ENCODE measurements at places on chromosomes 7 and 10. TPM values are rescaled to one million over a fixed set of nuclear protein-coding genes. Genes with fewer than 3 reads are reported as not detected.

DNA sequence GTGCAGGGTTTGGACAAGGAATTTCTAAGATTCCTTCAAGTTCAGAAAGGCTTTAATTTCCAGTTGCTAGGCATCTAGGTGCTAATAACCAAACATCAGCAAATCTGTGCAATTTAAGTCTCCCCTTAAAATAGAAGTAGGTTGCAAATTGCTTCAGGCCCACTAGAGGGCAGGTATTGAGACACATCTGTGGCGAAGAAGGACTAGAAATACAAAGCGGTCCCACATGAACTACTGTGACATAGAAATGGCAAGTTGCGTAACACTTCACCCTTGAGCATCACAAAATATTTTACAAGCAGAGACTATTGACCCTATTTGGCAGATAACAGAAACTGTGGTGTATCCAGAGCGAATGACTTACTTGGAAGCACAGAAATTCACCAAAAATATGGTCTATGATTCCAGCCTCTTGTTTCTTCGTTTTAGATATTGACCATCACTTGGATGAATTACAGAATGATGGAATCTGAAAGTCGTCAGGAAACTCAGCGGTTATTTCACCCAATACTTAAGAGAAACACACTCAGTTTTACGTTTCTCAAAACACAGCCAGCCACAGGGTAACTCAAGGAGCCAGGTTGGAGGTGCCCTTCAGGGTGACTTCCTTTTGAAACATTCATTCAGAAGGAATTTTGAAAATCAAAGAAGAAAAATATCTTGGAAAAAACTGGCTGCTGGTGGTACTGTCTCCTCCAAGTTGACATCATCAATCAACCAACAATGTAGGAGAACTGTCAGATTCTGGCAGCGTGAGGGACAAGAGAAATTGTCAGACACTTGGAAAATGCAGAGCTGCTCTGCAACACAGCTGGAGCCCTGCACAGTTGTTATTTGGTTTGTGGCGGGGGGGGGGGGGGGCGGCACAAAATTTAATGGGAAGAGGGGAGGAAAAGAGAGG, 256.3 kb upstream of the MINDY3 start:
- H3K4me1 ChIP-seq: no peaks in the 10 kb centered on the region
- H3K27me3 ChIP-seq: no peaks in the 10 kb centered on the region
- H3K36me3 ChIP-seq: no peaks in the 10 kb centered on the region
- DNase-seq: no peak
- no peak overlapping the region for H3K27ac ChIP-seq

GRCh38 chr10:70462349-70462984, 16.1 kb upstream of the PALD1 start:
- no peak overlapping the region for H3K27ac ChIP-seq
- no peaks in the 10 kb centered on the region for H3K36me3 ChIP-seq
- no peak for DNase-seq
- peaks cover 5% of the 10 kb centered on the region for H3K4me1 ChIP-seq
- H3K27me3 ChIP-seq: peaks cover 3% of the 10 kb centered on the region
- H3K4me3 ChIP-seq: no peak overlapping the region

TMEM270 gene
- total RNA-seq: not detected

DNA sequence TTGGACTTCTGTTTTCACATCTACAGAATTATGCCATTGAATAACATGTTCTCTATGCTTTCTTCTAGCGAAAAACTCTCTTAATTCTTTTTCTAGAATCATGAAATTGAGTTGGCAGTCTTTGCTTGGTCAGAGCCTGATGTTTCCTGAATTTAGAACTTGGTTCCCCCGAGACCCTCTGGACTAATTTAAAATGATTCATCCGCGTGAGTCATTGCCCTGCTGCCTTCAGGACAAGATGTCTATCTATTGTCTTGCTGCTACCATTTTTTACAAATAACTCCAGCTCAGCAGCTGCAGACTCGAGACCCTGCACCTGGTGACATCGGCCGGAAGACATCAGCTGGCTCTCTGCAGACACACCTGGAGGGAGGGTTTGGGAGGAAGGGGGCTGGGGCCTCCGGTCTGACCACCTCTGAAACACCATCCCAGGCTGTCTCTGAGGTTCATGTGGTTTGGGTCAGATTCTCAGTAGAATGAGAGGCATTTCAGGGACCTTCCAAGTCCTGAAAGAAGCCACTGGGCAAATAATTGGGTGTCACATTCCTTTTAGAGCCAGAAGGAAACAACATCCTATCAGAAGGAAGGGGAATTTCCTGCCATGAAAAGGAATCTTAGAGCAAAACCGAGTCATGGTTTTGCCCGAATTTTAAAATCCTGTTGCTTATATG, 20.9 kb upstream of the KLF6 start:
- peak overlapping the region; percentile 75 for H3K27ac ChIP-seq
- H3K4me1 ChIP-seq: peaks cover 36% of the 10 kb centered on the region
- no peak overlapping the region for H3K4me3 ChIP-seq

DYNC1I1 gene
- 0.67 TPM for total RNA-seq

- H3K4me1 ChIP-seq: no peaks in the 10 kb centered on the region
- DNase-seq: no peak
- no peaks in the 10 kb centered on the region for H3K36me3 ChIP-seq
- H3K27me3 ChIP-seq: no peaks in the 10 kb centered on the region
- no peak overlapping the region for H3K27ac ChIP-seq
Observed at GRCh38 chr10:117980755-117981702, 65.7 kb downstream of the RAB11FIP2 start.

MEIG1 gene
- total RNA-seq: 0.33 TPM

- no peak overlapping the region for H3K4me3 ChIP-seq
- H3K27ac ChIP-seq: peak overlapping the region; percentile 46
- peaks cover 2% of the 10 kb centered on the region for H3K4me1 ChIP-seq
- H3K27me3 ChIP-seq: no peaks in the 10 kb centered on the region
- H3K36me3 ChIP-seq: no peaks in the 10 kb centered on the region
Observed at GRCh38 chr10:23558361-23558799, 119.5 kb downstream of the OTUD1 start.

TRPV5 gene
- total RNA-seq: 0.23 TPM

GRCh38 chr10:132678436-132679216, 107.3 kb downstream of the NKX6-2 start:
- no peak overlapping the region for H3K27ac ChIP-seq
- H3K4me3 ChIP-seq: no peak overlapping the region
- H3K27me3 ChIP-seq: no peaks in the 10 kb centered on the region
- no peaks in the 10 kb centered on the region for H3K36me3 ChIP-seq
- no peak for DNase-seq

- no peaks in the 10 kb centered on the region for H3K27me3 ChIP-seq
- no peaks in the 10 kb centered on the region for H3K36me3 ChIP-seq
- H3K27ac ChIP-seq: no peak overlapping the region
- no peak for DNase-seq
Observed at GRCh38 chr7:116713918-116714317, 41.9 kb downstream of the MET start.

GRCh38 chr10:109861081-109861480, 62.2 kb downstream of the XPNPEP1 start:
- H3K27ac ChIP-seq: no peak overlapping the region
- DNase-seq: no peak
- H3K27me3 ChIP-seq: no peaks in the 10 kb centered on the region
- H3K4me1 ChIP-seq: no peaks in the 10 kb centered on the region
- peaks cover 1% of the 10 kb centered on the region for H3K36me3 ChIP-seq

SRGN gene
- total RNA-seq: 32.2 TPM

GRCh38 chr7:96624954-96625353, 84.7 kb downstream of the SEM1 start:
- H3K27ac ChIP-seq: no peak overlapping the region
- no peaks in the 10 kb centered on the region for H3K4me1 ChIP-seq
- no peaks in the 10 kb centered on the region for H3K36me3 ChIP-seq
- H3K4me3 ChIP-seq: no peak overlapping the region

GRCh38 chr10:100216006-100216405, 13.4 kb downstream of the CHUK start:
- DNase-seq: no peak
- no peaks in the 10 kb centered on the region for H3K27me3 ChIP-seq
- H3K36me3 ChIP-seq: peaks cover 11% of the 10 kb centered on the region

SMARCD3 gene
- total RNA-seq: 2.1 TPM

DNA sequence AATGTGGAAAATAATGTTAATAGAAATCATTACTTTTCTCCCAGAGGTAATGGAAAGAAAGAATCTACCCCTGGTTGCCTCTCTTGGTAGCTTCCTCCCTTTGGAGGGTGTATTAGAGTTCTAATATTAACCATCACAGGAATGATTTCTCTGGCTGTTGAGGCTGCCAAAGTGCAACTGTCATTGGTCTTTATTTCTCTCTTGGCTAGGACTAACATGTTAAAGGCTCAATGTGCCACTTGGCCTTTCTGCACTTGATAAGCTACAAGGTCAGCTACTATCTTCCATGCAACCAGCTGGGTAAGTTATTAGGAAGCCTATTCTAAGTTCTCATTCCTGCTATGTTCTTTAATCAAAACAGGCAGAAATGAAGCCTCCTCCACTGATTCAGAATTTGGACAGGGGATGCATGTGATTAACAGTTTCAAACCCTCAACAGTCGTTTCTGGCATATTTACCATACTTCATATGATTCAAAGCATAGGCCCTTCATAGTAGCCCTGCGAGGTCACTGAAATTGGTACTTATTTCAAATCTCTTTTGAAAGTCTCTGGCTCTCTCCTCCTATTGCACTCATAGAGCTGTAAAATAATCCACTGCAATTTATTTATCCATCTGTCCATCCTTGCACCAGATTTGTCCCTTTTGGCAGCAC, 645.0 kb downstream of the SORCS1 start:
- H3K36me3 ChIP-seq: no peaks in the 10 kb centered on the region
- H3K27me3 ChIP-seq: no peaks in the 10 kb centered on the region
- no peaks in the 10 kb centered on the region for H3K4me1 ChIP-seq
- no peak for DNase-seq
- no peak overlapping the region for H3K4me3 ChIP-seq
- no peak overlapping the region for H3K27ac ChIP-seq

DNA sequence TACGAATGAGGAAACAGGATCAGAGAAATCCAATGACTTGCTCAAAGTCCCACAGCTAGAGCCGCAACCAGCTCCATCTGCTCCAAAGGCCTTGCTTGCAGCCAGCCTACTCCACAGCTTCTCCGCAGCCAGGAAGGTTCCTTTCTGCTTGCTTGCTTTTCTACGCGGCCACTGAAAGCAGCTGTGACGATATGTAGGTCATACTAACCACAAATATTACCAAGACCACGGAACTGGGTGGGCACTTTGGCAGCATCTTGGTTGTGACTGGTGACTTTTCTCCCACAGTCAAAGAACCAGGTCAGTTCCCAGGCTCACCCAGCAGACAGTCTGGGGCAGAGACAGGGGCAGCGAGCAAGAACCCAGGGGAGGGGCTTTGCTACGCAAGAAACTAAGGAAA, 86.4 kb downstream of the FAM53B start:
- no peak for DNase-seq
- H3K4me1 ChIP-seq: no peaks in the 10 kb centered on the region
- H3K4me3 ChIP-seq: no peak overlapping the region

- peak within 1 kb of the TSS; percentile 71 for H3K27ac ChIP-seq
- no peaks in the 10 kb centered on the region for H3K27me3 ChIP-seq
- peak; percentile 95 for DNase-seq
- peak within 1 kb of the TSS; percentile 66 for H3K4me3 ChIP-seq
- no peaks in the 10 kb centered on the region for H3K36me3 ChIP-seq
Observed at GRCh38 chr7:135977007-135977741, at the start of gene MTPN. TSS of gene MTPN (minus strand) at chr7:135977359. CDS start at chr7:135977100, 259 bp downstream.

GRCh38 chr7:142974626-142975025, 12.5 kb upstream of the KEL start:
- H3K4me1 ChIP-seq: no peaks in the 10 kb centered on the region
- H3K4me3 ChIP-seq: no peak overlapping the region
- no peak overlapping the region for H3K27ac ChIP-seq
- H3K36me3 ChIP-seq: no peaks in the 10 kb centered on the region
- DNase-seq: no peak

GRCh38 chr10:110686047-110686446, 41.9 kb downstream of the RBM20 start:
- no peaks in the 10 kb centered on the region for H3K36me3 ChIP-seq
- DNase-seq: no peak
- H3K27me3 ChIP-seq: no peaks in the 10 kb centered on the region
- H3K4me1 ChIP-seq: peaks cover 5% of the 10 kb centered on the region

DNA sequence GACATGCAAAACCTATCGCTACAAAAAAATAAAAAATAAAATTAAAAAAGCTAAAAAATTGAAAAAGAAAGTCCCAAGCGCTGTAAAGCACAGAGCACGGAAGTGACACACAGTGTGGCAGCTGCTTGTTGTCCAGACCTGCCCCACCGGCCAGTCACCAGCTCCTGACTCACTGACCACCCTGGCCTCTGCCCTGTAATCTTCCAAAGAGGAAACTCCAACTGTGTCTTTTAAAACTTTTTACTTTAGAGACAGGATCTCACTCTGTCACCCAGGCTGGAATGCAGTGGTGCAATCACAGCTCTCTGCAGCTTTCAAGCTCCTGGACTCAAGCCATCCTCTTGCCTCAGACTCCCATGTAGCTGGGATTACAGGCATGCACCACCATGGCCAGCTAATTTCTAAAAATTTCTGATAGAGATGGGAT, 23.6 kb downstream of the GNA12 start:
- peak overlapping the region; percentile 61 for H3K27ac ChIP-seq
- H3K36me3 ChIP-seq: no peaks in the 10 kb centered on the region
- no peaks in the 10 kb centered on the region for H3K27me3 ChIP-seq

ARHGAP22 gene
- total RNA-seq: 2.3 TPM

DNA sequence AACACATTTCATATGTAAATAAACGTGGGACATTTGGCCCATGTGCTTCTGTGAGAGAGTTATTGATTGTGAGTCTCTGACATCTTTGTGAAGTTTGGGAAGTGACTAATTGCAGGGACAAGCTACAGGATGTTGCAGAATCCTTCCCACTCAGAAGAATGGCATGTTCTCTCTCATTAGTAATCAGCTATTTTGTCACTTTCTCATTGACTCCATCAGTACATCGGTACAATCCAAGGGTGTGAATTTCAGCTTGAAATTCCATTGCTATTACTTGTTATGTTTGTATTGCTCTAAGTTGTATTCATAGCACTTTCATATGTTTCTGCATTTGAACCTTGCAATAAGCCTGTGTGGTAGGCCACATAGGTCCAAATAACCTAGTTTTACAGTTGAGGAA, 100.0 kb upstream of the KCNMA1 start:
- H3K36me3 ChIP-seq: no peaks in the 10 kb centered on the region
- H3K27me3 ChIP-seq: no peaks in the 10 kb centered on the region
- DNase-seq: no peak
- no peak overlapping the region for H3K27ac ChIP-seq

- H3K27ac ChIP-seq: no peak overlapping the region
- no peak overlapping the region for H3K4me3 ChIP-seq
- no peaks in the 10 kb centered on the region for H3K36me3 ChIP-seq
Observed at GRCh38 chr7:483656-484355, 35.8 kb downstream of the PDGFA start.

- H3K36me3 ChIP-seq: no peaks in the 10 kb centered on the region
- no peak overlapping the region for H3K27ac ChIP-seq
- no peak overlapping the region for H3K4me3 ChIP-seq
- DNase-seq: no peak
- no peaks in the 10 kb centered on the region for H3K27me3 ChIP-seq
Observed at GRCh38 chr10:48944171-48944570, 4.5 kb upstream of the LRRC18 start.

CLDN4 gene
- 1.4 TPM for total RNA-seq

Data from liver (tissue), 10 donors.